Occipital lobe (tissue), 3 donors: ENCODE measurements at places on chromosomes 2 and 18.

- no peak for DNase-seq
Observed at GRCh38 chr2:122875091-122875865, 1119.8 kb downstream of the TSN start.

- no peak for DNase-seq
Observed at GRCh38 chr2:14752295-14752694, 119.8 kb downstream of the LRATD1 start.

DNA sequence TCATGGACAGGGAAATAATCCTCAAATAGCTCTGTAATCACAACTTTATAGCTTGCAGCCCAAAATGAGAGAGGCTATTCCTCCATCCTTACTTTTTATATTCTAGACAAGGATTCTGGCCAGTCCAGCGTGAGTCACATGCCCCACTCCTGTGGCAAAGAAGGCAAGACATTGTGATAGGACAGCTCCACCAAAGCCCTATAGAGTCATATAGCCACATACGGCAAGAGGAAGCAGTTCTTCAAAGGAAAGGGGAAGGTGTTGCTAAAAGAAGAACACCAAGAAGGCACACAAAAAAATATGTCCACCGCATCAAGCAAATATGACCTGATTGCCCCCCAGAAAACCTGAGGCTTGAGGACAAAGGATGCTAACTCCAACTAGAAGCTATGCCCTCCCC, 3.4 kb upstream of the GFPT1 start:
- DNase-seq = no peak

GRCh38 chr2:104597942-104598341, 256.0 kb upstream of the POU3F3 start:
- no peak for DNase-seq

GRCh38 chr2:176096243-176096985, 3.2 kb upstream of the HOXD12 start:
- no peak for DNase-seq

DNA sequence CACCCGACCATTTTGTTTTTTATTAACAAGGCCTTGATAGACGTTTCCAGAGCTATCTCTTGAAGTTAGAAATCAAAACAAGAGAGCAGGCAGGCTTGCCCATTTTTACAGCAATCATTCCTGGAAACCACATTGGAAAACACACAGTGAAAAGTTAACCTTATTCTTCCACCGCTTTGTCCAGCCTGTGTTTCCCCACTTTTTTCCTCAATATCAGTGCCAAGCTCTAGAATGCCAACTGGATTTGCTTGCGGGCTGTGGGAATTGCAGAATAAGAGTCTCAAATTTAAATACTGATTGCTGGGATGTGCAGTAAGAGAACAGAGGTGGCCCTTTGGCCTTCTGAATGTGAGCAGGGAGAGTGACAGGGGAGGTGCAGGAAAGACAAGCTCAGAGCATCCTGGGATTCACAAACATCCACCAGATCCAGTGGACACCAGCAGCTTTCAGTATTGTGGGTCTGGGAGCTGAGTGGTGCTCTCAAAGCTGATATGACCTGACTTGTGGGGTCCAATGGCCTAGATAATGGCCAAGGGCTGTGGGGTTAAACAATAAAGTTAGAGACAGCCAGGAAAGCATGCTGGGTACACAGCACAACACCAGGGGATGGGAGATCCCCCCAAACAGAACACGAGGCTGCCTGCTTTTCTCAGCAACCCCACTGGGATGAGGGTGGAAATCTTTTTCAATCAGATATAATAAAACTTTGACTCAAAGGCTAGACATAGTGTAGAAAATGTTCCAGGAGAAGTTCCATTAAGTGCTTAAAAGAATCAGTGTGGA, 15.5 kb downstream of the CYP1B1 start:
- DNase-seq = no peak

DNA sequence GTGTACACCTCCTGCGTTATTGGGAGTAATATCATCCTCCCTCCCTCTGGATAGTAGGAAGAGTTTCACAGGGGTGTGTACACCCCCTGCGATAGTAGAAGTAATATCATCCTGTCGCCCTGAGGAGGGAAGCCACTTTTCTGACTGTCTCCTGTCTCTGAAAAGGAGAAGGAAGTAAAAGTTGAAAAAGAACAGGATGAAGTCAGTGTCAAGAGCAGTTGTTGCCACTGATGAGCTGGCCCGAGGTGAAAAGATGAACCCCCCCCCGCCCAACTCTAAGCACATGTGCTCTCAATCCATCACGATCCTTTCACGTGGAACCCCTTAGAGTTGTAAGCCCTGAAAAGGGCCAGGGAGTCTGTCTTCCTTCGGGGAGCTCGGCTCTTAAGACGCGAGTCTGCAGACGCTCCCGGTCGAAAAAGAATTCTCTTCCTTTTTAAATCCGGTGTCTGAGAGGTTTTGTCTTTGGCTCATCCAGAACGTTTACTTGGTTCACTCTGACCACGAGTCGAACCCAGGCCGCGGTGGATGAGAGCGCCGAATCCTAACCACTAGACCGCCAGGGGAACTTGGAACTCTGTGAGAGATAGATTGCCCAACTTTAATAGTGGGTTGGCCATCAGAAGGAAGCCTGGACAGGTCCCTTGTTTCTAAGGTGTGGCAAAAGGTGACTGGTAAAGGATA, 22.4 kb upstream of the NAGK start:
- DNase-seq = no peak
